ENCODE measurements at places on chromosomes 2 and 18. TPM values are rescaled to one million over a fixed set of nuclear protein-coding genes. Genes with fewer than 3 reads are reported as not detected.

FZD7 gene
- 1.6 TPM for polyA plus RNA-seq

MCFD2 gene
- 40.0 TPM for polyA plus RNA-seq

METTL8 gene
- polyA plus RNA-seq = 3.8 TPM

REG3A gene
- polyA plus RNA-seq = 1.2 TPM

SEMA4F gene
- polyA plus RNA-seq = 2.1 TPM

FAM124B gene
- polyA plus RNA-seq = 0.48 TPM

MOGAT1 gene
- polyA plus RNA-seq = not detected

CAPN14 gene
- not detected for polyA plus RNA-seq

TUBA3E gene
- 0.05 TPM for polyA plus RNA-seq

POMC gene
- 5.5 TPM for polyA plus RNA-seq

HOXD9 gene
- 0.36 TPM for polyA plus RNA-seq

OTOS gene
- polyA plus RNA-seq = 0.58 TPM

GTF2A1L gene
- 0.03 TPM for polyA plus RNA-seq

GAD1 gene
- polyA plus RNA-seq = 0.15 TPM

POTEE gene
- polyA plus RNA-seq = not detected

IL1RL2 gene
- 0.67 TPM for polyA plus RNA-seq

DRC1 gene
- 0.10 TPM for polyA plus RNA-seq

RNU2-63P gene
- polyA plus RNA-seq = not detected

MAP4K4 gene
- 63.7 TPM for polyA plus RNA-seq

SPTBN1 gene
- 41.9 TPM for polyA plus RNA-seq

KIAA2012 gene
- polyA plus RNA-seq = 0.01 TPM

CSRNP3 gene
- polyA plus RNA-seq = 0.11 TPM

VSNL1 gene
- polyA plus RNA-seq = 0.20 TPM

STON1 gene
- 24.4 TPM for polyA plus RNA-seq

HES6 gene
- polyA plus RNA-seq = 2.9 TPM

SCN3A gene
- polyA plus RNA-seq = 0.10 TPM

QPCT gene
- 4.3 TPM for polyA plus RNA-seq

NTSR2 gene
- 0.54 TPM for polyA plus RNA-seq

DSG4 gene
- 0.01 TPM for polyA plus RNA-seq

BCL11A gene
- polyA plus RNA-seq = not detected

CENPA gene
- polyA plus RNA-seq = 0.18 TPM
